ENCODE measurements at places on chromosomes 12 and 14.
A peak's percentile ranks its signal among the peaks of the same experiment; 100 is the strongest.

DNA sequence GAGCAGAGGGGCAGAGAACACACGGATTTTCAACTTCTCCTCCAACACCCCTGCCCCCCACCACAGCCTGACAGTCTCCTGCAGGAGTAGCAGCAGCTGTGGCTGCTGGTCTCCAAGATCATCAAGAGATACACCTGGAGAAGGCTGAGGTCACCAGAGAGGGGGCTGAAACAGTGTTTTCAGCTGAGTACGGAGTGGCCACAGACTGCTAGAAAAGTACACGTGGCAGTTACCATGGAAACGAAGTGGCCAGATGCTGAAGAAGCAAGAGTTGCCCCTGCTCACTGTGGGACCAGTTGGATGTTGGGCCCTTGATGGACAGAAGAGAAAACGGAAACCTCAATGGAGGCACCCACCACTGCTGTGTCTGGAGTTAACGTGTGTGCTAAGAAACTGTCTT is 4.9 kb upstream of the DIABLO start:
- no peak for DNase-seq

DNA sequence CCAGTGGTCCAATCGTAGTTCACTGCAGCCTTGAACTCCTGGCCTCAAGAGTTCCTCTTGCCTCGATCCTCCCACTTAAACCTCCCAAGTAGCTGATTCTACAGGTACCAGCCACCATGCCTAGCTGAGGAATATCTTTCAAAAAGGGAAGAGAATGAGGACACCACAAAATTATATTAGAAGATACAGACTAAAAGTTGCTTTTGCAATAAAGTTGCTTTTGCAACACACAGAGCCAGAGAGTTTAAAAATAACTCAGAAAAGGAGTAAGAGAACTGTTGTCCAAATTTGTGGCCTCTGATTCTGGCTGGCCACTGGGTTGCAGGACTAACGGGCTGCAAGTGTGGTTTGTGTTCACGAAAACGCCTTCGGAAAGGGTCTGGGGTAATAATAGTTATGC is 19.8 kb downstream of the TMEM253 start:
- DNase-seq = no peak

- no peak for DNase-seq
Measured at GRCh38 chr12:2364631-2365051, 311.9 kb downstream of the CACNA1C start.

- no peak for DNase-seq
Measured at GRCh38 chr14:94029265-94029664, 3.1 kb downstream of the OTUB2 start.

GRCh38 chr12:25156061-25156460 is 38.9 kb downstream of the DNAI7 start:
- no peak for DNase-seq

- no peak for DNase-seq
Measured at GRCh38 chr12:92696216-92696615, 6.6 kb upstream of the PLEKHG7 start.

DNA sequence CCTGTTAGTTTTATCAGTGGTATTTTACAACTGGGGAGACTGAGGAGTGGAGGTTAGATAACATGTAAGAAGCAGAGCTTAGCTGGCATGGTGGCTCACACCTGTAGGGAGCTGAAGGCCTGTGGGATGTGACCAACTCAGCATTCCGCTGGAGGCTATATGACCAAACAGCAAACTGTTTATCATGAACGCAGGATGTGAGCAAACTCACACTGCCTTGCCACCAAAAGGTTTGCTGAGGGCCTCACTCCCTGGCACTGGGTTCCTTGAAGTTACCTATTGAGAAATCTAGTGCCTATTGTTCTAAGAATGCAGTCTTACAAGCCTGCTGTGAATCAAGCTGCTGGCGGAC is 23.4 kb downstream of the JKAMP start:
- DNase-seq = no peak

GRCh38 chr14:100606687-100607610 is 19.7 kb upstream of the BEGAIN start:
- DNase-seq = no peak

GRCh38 chr12:130041983-130042812 is 120.1 kb upstream of the FZD10 start:
- no peak for DNase-seq

GRCh38 chr12:2373307-2373706 is 320.5 kb downstream of the CACNA1C start:
- DNase-seq = no peak

- no peak for DNase-seq
Measured at GRCh38 chr12:13718271-13718670, 263.1 kb downstream of the GRIN2B start.

GRCh38 chr12:22641353-22642053 is 16.5 kb downstream of the ETNK1 start:
- DNase-seq = no peak

DNA sequence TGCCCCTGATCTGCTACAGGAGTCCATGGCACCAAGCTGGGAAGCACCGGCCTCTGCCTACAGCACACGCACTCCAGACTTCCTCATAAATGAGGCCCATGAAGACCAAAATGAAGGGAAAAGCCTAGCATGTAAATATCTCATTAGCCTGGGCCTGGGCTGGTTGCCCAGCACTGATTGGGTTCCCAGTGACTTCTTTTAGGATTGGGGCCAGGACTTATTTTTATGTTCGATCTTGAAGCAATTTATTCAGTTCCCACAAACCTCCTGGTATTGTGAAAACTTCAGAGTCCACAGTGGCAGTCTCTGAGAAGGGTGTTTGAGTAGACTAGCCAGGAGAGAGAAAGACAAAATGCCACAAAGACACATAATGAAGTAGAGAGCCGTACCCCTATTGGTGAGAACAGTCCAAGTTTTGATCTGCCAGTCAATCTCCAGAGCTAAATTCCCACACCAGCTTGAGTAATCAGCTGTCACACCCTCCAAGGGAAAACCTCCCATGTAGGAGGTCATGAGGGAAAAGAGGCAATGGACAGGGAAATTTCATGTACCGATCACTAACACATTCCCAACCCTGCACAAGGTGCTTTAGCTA is 78.2 kb downstream of the PHLDA1 start:
- no peak for DNase-seq

DNA sequence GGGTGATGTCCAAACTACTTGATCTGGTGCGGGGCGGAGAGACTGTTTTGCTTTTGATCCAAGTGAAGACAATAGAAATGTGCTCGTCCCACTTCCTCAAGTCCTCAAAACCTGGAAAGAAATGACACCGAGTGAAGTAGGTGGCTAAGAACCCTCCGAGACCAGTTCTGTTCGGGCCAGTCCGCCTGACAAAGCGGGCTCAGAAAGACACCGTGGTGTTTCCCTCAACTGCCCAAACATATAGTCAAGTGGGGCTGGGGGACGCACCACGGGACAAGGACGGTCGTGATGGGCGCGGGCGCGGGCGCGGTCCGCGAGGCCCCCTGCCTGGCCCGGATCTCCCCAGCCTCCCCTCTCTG is 1.6 kb downstream of the PHLDA1 start:
- DNase-seq = no peak

- DNase-seq = no peak
Measured at GRCh38 chr12:86727160-86727559, 471.0 kb upstream of the MGAT4C start.

DNA sequence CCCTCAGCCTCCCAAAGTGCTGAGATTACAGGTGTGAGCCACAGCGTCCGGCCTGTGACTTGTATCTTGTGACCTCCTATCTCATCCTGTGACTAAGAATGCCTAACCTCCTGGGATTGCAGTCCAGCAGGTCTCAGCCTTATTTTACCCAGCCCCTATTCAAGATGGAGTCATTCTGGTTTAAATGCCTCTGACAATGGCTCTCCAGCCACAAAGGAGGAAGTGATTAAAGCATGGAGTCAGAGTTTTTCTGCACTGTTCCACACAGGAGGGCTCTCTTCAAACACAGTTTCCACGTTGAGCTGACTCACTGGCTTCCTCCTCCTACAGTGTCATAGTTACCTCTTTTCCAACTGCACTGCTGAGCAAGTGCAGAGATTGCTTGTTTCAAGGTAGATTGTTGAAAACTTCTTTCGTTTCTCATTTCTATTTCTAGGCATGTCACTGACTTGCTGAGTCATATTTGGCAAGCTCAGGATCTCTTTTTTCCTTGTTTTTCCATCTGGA is 383.8 kb downstream of the PCNX1 start:
- peak; percentile 76 for DNase-seq

GRCh38 chr12:110105986-110106385 is 18.2 kb upstream of the IFT81 start:
- DNase-seq = no peak

DNA sequence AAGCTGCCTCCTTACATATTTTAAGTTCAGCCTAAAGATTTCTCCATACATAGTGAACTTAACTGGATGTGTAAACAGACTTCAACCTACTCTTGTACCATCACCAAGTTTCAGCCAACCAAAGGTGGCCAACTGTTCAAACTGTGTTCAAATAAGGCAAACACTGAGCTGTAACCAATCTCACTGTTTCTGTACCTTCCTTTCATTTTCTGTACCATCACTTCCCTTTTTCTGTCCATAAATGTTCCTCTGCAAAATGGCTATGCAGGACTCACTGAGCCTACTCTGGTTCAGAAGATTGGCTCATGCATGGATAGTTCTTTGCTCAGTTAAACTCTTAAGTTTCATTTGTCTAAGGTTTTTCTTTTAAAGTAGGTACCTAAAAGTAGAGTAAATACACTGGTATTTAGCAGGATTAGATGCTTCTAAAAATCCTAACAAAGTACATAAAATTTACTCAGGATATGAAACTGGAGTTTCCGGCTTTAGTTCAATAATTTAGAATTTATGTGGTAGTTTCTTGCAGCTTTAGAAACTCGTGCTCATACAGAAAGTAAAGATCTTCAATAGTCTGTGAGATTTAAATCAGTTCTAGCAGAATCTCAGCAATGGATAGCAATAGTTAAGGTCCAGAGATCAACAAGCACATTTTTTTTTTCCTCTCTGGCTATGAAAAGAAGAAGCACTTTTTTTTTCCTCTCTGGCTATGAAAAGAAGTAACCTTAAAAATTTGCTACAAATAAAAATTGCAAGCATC is 282.0 kb upstream of the PPFIA2 start:
- no peak for DNase-seq

DNA sequence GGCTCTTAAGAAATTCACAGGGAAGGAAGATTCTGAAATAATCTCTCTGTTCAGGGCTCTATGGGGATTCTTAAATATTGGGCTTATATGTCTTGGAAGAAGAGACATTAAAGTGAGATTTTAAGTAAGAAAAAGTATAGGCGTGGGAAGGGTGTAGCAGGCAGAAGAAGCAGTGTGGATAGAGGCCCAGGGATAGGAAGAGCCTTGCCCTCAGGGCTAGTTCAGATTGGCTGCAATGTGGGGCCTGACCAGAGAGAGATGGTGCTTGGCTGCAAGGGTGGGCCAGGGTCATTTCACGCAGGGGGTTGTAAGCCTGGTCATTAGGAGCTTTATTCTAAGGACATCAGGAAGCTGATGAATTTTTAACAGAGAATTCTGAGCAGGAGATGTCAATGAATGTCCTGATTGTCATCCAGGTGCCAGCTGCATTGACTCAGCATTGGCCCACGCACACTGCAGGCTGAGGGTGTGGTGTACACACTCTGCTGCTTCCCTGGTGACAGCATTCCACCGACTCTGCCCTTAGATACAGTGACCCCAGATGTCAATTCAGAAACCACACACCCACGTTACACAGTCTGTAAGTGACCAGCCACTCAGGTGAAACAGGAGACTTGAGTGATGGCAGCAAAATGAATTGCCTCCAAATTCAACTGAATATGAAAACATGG is 582.5 kb downstream of the NRXN3 start:
- DNase-seq = no peak

GRCh38 chr14:75986439-75986765 is 839 bp downstream of the IFT43 start:
- no peak for DNase-seq

Data from HS-5 (cell line).